ENCODE measurements at places on chromosomes 2 and 18.

DNA sequence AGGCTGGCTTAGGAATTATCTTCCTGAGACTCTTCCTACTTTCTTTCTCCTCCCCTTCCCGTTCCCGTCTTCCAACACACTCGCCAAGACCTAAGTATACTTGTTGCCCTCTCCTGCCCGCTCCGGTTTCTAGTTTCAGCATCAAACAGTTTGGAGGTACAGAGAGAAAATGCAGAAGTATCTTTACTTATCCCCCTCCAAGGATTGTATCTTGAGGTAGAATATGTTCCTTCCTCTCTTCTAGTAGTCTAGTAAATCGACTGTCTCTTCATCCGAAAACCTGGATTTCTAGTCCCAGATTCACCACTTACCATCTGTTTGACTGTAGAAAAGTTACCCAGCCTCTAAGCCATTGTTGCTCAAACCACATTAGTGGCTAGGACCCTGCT is 755 bp downstream of the EIF4E2 start:
- no peak for DNase-seq

- peak; percentile 58 for DNase-seq
Observed at GRCh38 chr2:127080226-127080937, 26.6 kb downstream of the BIN1 start.

DNA sequence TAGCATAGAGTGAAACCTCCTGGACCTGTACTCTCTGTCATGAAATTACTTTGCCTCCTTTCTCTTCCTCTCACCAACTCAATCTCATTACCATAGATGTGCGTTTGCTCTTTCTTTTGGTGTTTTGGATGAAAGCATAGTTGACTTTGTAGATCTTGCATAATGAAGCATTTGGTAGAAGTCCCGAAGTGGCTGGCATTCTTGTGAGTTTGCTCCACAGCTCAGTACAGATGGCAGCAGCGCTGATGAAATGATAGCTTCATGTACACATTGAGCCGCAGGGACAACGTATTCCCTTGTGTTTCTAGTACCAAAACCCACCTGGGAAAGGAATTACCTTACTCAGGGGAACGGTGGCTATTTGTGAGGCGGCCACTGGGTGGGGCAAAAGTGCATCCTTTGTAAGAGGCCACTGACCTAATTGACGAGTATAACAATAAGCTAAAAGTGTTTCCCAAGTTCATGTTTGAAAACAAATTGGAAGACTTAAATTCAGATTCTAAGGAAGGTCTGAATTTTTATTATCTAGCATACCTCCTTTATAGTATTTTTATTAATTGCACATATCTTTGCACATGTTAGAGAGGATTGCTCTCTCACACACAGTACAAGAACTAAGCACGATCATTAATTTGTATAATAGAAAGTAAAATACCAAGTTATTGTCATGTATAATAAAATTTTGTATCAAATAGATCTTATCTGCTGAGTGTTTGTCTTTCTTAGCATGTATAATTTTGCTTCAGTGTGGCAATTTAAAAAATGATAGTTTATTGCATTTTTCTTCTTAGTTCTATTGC is 25.4 kb upstream of the CDH7 start:
- DNase-seq: no peak

- DNase-seq: no peak
Observed at GRCh38 chr2:55860832-55861231, 62.8 kb downstream of the EFEMP1 start.

DNA sequence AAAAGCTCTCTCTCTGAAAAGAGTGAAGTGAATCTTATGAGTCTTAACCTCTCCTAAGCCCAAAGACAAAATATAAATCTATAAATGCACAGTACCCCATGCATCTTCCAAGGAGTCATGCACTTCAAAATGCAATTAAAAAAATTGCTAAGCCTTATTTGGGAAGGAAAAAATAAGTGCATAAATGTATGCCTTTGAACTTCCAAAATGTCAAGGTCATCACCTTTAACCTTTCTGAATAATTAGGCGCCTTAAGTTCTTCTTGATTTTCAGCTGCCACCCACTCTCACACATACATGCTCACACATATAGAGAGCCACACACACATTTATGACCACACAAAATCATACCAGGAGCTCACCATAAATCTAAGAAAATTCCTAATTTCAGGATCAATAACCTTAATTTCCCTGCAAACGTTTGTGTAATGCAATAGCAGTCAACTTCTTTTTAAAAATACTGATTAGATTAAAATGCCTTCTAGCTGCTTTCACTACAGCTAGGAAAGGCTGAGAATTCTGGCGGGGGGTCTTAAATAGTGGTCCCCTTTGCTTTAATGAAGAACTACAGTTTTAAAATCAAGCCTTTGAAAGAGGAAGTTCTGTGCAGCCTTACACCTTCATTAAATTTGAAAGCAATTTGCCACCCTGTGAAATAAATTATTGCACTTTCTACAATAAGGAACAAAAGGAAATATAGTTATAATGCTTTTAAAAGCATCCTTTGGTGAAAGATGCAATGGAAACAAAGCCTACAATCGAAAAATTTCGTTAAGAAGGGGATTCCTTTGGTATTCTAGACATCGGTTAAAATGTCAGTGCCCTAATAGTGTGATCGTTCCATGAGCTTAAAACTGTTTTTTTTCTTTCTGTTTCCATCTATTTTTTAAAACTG is 3.6 kb downstream of the HOXD11 start:
- no peak for DNase-seq

DNA sequence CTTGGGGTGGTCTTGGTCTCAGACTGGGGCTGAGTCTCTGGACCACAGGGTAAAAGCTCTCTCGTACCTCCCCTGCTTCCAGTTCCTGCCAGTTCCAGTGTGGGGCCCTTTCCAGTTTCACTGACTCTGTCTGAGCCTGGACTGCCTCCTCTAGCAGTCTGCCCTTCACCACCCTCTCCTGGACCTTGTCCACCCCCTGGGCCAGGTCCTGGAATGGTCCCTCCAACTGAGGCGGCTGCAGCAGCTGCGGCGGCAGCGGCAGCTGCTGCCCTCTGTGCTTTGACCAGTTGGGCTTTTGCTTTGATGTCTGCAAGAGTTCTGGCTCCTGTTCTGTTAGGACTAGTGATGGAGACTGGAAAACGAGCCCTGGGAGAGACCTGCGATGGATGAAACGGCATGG is 70.7 kb upstream of the DTNB start:
- no peak for DNase-seq

GRCh38 chr2:8872821-8873432 is 35.5 kb upstream of the KIDINS220 start:
- peak; percentile 3 for DNase-seq

DNA sequence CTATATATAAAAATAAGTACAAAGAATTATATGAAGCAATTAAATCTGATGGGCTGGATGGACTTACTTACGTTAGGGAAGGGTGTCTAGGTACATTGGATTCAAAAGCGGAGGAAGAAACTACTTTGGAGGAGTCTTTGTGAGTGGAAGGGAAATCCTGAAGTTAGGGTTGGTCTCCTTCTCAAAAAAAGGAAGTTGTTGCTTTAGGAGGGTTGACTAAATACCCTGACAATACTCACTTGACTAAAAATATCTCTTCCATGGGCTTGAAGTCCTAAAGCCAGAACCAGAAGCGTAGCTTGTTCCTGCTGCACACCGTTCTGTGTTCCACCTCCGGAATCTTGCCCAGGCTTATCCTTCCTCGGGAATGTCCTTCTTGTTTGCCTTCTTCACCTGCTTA is 143.3 kb upstream of the ZEB2 start:
- no peak for DNase-seq

DNA sequence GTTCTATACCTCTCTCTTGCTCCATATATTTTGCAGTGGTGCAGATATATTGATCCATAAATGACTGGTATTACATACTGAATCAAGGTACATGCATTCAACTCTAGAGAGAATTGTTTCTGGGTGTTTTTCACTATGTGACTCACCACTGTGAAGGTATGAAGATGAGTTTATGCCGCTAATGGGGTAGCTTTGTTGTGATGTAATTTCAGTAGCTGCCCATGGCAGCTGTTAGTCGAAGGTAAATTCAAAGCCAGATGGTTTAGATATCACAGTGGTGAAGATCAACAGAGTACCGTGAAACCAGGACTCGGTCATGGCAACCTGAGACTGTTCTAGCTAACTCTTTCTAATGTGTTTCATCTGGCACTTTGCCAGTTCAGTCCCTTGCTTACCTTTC is 50.4 kb downstream of the PKP4 start:
- no peak for DNase-seq

DNA sequence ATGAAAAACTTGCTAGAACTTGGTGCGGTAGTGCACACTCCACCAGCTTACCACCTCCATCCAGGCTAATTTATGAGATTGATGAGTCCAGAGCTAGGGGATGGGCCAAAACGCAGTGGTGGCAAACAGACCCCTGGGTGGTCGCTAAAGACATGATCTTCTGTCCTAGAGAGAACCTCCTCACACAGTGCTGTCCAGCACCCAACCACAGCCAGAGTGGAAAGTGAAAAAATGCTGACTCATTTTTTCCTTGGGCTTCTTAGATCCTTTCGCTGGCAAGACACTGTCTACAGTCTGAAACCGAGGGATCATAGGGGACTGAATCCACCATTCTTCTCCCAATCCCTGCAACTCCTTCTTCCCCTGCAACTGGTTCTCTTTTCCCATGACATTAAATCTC is 4.1 kb downstream of the ANTXR1 start:
- DNase-seq: no peak

DNA sequence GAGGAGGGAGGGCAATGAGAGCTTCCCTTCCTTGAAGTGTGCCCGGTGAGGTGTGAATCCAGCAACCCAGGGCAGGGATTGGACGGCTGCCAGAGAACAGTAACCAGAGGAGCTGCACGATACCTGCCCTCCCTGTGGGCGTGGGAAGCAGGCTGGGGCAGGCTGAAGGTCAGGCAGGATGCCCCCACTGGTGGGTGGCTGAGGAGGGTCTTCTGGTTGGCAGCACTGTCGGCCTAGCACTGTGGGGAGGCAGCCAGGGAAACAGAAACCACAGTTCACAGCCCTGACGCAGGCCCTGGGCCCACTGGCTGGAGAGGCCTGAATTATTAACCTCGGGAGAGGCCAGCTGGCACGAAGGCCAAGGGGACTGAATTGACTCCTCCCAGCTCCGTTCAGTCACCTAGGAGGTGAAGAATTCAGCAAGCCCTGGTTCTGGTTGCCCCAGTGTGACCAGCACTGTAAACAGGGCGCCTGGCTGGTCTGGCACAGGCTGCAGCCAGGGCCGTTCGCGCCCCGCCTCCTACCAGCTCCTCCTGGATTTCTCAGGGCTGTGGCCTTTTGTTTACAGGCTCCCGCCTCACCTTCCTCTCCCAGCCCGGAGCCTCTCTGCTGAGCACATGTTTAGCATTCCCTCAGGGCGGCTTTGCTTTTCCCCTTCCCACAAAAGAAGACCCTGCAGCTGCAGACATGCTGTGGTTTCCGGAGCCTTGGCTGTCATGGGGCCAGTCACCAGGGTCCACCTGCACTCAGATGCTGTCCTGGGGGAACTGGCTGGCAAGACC is 97.8 kb downstream of the B3GNT2 start:
- no peak for DNase-seq

- no peak for DNase-seq
Observed at GRCh38 chr18:50072146-50072545, 122.8 kb downstream of the MYO5B start.

GRCh38 chr18:72427721-72428120 is 116.4 kb downstream of the CBLN2 start:
- no peak for DNase-seq

DNA sequence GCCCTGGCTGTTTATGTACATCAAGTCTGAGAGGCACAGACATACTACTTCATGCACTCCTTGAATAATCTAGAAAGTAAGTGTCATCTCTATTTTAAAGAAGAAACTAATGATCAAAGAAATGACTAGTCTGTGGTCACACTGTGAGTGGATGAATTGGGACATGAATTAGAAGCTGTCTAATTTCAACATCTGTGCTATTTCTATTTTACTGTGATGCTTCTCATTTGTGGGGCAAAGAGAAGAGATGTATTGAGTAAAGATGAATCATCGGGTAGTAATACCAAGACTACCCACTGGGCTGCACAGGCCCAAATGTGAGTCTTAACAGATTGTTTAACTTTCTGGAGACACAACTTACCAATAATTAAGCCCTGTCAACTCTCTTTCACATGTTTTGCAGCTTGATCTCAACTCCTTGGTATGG is 42.4 kb upstream of the MTIF2 start:
- DNase-seq: no peak

GRCh38 chr2:224561234-224562005 is 23.7 kb downstream of the CUL3 start:
- DNase-seq: no peak

GRCh38 chr2:199861132-199861774 is 10.3 kb upstream of the FTCDNL1 start:
- no peak for DNase-seq

DNA sequence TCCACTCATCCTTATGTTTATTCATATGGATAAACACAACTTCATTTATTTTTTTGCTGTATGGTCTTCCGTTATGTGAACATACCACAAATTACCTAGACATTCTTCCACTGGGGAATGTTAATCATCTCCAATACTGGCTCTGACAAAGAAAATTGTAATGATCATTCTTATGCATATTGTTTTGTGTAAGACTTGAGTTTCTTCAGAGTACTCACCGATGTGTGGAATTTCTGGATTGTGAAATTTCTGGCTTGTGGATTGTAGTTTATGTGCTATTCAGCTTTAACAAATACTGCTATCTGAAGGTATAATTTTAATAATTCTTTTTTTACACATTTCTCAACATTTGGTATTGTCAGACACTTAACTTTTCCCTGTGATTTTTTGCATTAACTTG is 212.2 kb upstream of the THUMPD2 start:
- no peak for DNase-seq

- no peak for DNase-seq
Observed at GRCh38 chr2:97728091-97728731, 14.8 kb downstream of the ZAP70 start.

GRCh38 chr18:49023938-49024803 is 73.4 kb upstream of the SMAD7 start:
- DNase-seq: no peak

Data from CD4-positive, alpha-beta T cell treated with Interleukin-6 at 100 ng/mL for 8 hours (primary cell).